ENCODE measurements at places on chromosomes 6 and 20.

DNA sequence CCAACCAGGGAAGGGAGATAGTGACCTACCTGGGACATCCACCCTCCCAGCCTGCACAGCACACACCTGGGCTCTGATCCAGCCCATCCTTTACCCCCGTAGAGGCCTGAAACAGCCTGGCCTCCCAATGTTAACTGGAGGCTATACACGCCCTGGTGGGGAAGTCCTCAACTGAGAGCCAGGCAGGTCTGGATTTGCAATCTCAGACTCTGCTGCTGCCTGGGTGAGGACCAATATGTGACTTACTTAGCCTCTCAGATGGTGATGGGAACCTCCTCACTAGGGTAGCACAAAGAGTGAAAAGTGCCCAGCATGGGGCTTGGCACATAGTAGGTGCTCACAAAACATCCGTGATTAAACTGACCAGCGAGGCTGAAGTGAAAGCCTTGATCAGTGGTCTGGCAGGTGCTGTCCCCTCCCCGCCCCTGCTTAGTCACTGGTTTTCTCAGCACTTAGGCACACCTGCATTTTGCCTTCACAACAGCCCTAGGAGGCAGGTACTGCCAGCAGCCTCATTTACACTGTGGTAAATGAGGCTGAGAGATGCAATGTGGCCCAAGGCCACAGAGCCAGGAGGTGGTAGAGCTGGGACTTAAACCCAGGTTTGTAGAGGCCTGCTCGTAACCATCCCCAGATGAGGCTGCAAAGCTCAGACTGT, 12.4 kb downstream of the PEDS1 start:
- no peak for DNase-seq

- DNase-seq = no peak
Observed at GRCh38 chr6:157376706-157377230, 4.2 kb upstream of the ZDHHC14 start.

DNA sequence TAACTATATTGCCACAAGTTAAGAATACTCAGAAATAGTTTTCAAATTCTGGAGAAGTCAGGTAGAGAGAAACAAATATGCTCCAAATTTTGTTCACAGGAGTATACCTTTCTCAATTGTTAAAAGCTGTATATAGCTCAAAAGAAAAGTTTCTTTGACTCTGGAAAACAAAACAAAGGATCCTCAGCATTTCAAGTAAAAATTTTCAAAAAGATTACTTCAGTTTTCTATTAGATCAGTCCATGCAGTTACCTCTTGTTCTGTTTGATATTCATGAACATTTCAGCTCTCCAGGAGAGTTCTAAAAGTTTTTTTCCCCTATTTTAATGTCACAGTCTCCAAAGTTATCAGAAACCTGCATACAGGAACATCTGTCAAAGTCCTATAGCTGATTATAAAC, 30.4 kb upstream of the ENTPD6 start:
- DNase-seq = no peak

GRCh38 chr20:62069741-62070216, 4.1 kb upstream of the TAF4 start:
- DNase-seq = peak; percentile 69

- DNase-seq = peak; percentile 46
Observed at GRCh38 chr6:155327326-155328073, 13.2 kb upstream of the TFB1M start.

DNA sequence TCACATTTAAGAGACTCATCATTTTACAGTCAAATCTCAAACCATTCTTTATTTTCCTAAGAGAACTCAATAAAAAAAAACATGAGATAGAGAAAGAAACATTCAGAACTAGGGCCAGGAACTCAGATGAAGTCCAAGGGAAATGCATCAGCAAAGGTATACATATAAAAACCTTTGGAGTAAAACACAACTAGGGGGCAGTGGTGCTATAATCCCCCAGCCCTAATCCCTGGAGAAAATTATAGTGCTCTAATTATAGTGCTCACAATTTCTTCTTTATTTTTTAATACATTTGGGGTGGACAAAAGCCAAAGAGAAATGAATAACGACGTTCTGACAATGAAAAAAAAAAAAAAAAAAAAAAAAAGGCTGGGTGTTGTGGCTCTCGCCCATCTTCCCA, 100.6 kb upstream of the EMILIN3 start:
- DNase-seq = no peak

GRCh38 chr6:30940361-30940986, at the start of gene MUCL3:
MUCL3 (plus strand) TSS chr6:30940973; CDS start chr6:30941000, 27 bp downstream.
- DNase-seq = no peak

DNA sequence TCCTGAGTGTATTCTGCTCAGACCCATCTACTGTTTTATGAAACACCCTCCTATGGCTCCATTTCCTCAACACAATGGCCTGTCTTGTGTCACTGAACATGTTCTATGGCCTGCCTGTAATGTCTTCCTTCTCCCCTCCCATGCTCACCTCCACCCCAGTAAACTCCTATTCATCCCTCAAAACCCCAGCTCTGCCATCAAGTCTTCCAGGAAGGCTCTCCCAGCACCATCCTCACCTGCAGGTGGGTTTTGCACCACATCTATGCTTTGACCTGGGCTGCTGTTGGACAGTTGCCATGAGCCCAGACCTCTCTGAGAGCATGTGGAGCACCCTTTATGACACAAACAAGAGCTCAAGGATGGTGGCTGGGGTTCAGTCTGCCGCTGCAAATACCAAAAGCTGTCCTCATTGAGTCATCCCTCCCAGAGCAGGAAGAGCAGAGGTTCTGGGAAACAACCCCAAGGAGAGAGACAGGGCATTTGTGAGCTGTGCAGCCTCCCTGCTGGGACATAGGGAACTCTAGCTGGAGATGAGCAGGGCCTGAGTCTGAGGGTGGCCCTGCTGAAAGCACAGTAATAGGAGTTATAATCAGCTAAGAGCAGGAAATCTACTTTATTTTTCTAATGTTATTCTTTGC, 93.8 kb upstream of the CD93 start:
- DNase-seq = no peak
